ENCODE measurements at places on chromosomes 2 and 18. TPM values are rescaled to one million over a fixed set of nuclear protein-coding genes. Genes with fewer than 3 reads are reported as not detected.

MARCHF4 gene
- 2.5 TPM for total RNA-seq

ATP6V1B1 gene
- total RNA-seq, result not detected

ACADL gene
- not detected for total RNA-seq

TMEM131 gene
- total RNA-seq, result 18.7 TPM

- no peak overlapping the region for H3K27ac ChIP-seq
- DNase-seq, result no peak
- H3K27me3 ChIP-seq, result no peaks in the 10 kb centered on the region
- no peaks in the 10 kb centered on the region for H3K4me1 ChIP-seq
- no peaks in the 10 kb centered on the region for H3K36me3 ChIP-seq
Observed at GRCh38 chr2:171575606-171576005, 53.3 kb downstream of the CYBRD1 start.

- H3K4me1 ChIP-seq, result peaks cover 22% of the 10 kb centered on the region
- no peak for DNase-seq
- H3K4me3 ChIP-seq, result peak overlapping the region; percentile 91
- peak overlapping the region; percentile 94 for H3K27ac ChIP-seq
- no peaks in the 10 kb centered on the region for H3K27me3 ChIP-seq
Observed at GRCh38 chr2:64019975-64020528, 824 bp upstream of the VPS54 start.
